Progenitor cell of endocrine pancreas (in vitro differentiated cells): ENCODE measurements at places on chromosomes 2 and 18.
A peak's percentile ranks its signal among the peaks of the same experiment; 100 is the strongest.

GRCh38 chr18:57970356-57971095, 73.5 kb upstream of the NEDD4L start:
- peaks cover 18% of the 10 kb centered on the region for H3K27me3 ChIP-seq
- H3K4me3 ChIP-seq: no peak overlapping the region
- H3K27ac ChIP-seq: no peak overlapping the region
- peaks cover 5% of the 10 kb centered on the region for H3K4me1 ChIP-seq

- DNase-seq: no peak
- peak overlapping the region; percentile 26 for H3K27ac ChIP-seq
- H3K4me3 ChIP-seq: no peak overlapping the region
- H3K4me1 ChIP-seq: peaks cover 32% of the 10 kb centered on the region
- no peaks in the 10 kb centered on the region for H3K27me3 ChIP-seq
- peaks cover 24% of the 10 kb centered on the region for H3K36me3 ChIP-seq
Observed at GRCh38 chr2:160275656-160276055, 75.6 kb upstream of the ITGB6 start.

DNA sequence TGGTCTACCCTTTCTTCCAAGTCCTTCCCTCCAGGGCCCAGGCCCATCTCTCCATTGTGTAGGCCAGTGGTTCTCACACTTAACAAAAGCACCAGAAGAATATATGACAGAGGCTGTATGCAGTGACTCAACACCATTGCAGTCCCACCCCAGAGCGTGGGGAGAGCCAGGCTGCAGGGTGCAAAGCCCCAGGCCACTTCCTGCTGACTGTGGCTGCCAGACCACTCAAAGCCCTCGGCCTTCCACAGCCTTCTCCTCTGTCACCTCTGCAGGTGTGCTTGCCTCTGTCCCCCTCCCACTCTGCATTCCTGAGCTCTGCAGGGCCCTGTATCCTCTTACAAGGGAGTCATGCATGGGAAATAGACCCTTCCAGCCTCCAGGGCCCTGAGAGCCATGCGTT, 40.4 kb upstream of the ARHGEF4 start:
- DNase-seq: no peak
- H3K36me3 ChIP-seq: no peaks in the 10 kb centered on the region
- H3K27ac ChIP-seq: no peak overlapping the region
- no peak overlapping the region for H3K4me3 ChIP-seq
- peaks cover 30% of the 10 kb centered on the region for H3K27me3 ChIP-seq

DNA sequence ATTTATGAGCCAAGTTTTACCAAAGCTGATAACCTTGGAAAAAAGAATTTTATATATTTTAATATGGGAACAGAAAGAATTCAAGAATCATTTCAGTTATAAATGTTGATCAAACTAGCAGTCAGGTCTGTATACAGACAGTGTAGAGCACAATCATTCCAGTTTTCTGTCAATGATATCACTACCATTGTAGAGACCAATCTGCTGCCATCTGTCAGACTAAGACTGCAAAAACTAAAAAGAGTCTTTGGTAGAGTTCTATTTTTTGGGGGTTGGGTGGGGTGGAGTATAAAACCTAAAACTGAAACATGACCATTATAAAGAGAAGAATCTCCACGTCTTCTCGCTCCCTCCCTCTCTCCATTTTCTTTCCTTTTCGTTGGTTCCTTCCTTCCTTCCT, 204.7 kb upstream of the UBE2E3 start:
- H3K27ac ChIP-seq: no peak overlapping the region
- no peaks in the 10 kb centered on the region for H3K27me3 ChIP-seq
- no peak overlapping the region for H3K4me3 ChIP-seq
